Left lung (tissue), 14 donors: ENCODE measurements at places on chromosomes 7 and 10. TPM values are rescaled to one million over a fixed set of nuclear protein-coding genes. Genes with fewer than 3 reads are reported as not detected.

Gene CASD1
- polyA plus RNA-seq: 72.2 TPM

Gene AGAP6
- 38.6 TPM for polyA plus RNA-seq

Gene JCAD
- 61.6 TPM for polyA plus RNA-seq

Gene CRHR2
- 0.17 TPM for polyA plus RNA-seq

Gene METTL27
- polyA plus RNA-seq: 5.9 TPM

Gene CYP26A1
- not detected for polyA plus RNA-seq

Gene ITGA8
- 71.8 TPM for polyA plus RNA-seq

Gene CALML5
- polyA plus RNA-seq: not detected
